Mesothelial cell of epicardium (in vitro differentiated cells): ENCODE measurements at places on chromosomes 13 and 19.

- no peak for DNase-seq
Observed at GRCh38 chr13:47461816-47462215, 539.3 kb downstream of the SUCLA2 start.

DNA sequence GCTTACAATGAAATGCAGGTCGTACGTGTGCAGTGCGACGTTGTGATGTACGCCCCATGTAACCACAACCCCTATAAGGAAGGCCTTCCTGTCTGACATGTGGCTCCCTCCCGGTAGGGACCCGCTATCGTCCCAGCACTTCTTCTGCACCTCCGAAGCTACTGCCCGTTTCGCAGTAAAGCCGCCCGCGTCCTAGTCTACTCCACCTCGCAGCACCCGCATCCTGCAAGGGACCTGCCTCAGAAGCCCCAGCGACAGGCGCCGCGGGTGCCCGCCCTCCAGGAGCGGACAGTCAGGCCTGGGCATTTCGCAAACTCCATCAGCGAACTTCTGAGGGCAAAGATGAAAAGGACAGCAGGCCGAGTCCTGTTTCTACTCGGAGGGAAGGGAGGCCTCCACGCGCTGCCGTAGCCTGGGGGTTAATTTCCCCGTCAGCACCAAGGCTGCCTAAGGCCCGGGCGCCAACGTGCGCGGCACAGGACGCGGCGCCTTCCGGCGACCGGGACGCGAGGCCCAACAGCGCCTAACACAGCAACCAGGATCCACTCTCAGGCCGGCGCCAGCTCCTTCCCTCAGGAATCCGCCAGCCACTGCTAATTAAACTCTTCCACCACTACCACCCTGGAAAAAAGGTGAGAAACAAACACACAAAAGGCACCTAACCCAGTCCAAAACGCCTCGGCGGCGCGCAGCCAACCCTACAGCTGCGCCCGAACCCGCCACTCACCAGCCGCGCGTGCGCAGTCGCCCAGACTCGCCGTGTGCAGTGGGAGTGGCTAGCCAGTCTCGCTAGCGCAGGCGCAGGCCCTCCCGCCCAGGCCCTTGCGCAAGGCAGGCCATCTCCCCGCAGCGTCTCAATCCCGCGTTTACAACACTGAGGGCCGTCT, at the start of gene EEF1AKMT1:
EEF1AKMT1 (minus strand) TSS at position 768 of the 887 bp plus-strand sequence. CDS start 16,363 bp downstream, outside the sequence.
- DNase-seq, result peak; percentile 90

- no peak for DNase-seq
Observed at GRCh38 chr13:26628706-26629105, 71.2 kb downstream of the WASF3 start.

- no peak for DNase-seq
Observed at GRCh38 chr13:101970341-101970740, 431.5 kb downstream of the FGF14 start.

DNA sequence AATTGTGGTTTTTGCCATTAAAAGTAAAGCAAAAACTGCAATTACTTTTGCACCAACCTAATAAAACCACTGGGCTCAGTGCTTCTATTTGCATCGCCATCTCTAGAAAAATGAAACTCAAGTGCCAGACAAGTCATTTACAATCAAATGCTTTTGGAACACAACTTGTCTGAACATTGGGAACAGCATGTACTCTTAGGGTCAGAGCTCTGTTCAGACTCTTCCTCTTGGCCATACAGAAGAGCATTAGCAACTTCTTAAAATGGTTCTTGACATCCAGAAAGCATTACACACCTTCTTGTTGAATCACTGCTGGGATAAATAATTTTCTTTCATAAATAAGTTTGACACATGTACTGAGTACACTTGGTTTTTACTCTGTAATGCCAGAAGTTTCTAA, 272.5 kb downstream of the DCLK1 start:
- DNase-seq, result no peak

- DNase-seq, result no peak
Observed at GRCh38 chr13:73948848-73949529, 185.2 kb downstream of the KLF12 start.

- DNase-seq, result no peak
Observed at GRCh38 chr13:28597641-28598040, 61.3 kb upstream of the POMP start.

- no peak for DNase-seq
Observed at GRCh38 chr13:32233062-32233461, 82.1 kb downstream of the ZAR1L start.
